ENCODE measurements at places on chromosomes 7 and 10.

GRCh38 chr10:70227548-70228320 is 5.5 kb downstream of the PPA1 start:
- no peak for DNase-seq

DNA sequence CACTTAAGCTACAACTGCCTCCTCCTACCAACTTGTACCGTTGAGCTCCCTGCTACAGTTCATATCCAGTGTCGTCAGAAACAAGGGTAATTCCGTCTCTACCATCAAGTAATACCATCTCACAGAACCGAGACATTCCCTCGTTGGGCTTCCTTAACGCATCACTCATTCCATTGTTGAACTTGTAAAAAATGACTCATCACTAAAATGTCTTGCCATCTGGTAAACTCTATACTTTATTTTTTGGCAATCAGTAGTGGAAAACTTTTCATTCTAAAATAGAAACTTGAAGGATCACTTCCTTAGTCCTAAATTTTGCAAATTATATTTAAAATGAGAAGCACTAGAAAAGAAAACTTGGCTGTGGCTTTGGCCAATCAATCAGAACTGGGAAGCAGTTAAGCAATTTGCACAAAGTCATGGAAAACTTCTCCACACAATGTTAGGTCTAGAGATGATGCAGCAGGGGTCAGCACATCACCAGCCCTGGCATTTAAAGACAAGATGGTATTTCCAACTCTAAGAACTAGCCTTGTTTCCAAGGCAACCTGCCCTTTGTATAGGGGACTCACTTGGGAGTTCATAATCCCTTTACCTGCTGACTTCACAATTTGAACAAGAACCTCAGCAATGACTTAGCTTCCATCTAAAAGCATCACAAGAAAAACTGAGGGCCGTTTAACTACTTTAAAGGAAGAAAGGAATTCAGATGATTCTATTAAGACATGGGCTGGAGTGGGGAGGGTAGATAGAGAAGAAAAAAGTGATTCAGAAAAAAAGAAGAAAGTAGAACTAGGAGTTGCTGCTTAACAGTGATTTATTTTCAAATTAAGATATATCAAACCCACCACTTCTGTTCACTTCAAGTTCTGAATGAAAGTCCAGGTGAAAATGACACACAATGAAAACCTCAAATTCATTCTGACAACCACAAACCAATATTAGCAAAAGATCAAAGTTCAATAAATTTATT is 288.1 kb downstream of the PARD3 start:
- DNase-seq = no peak

GRCh38 chr10:112912410-112912928 is 37.6 kb upstream of the TCF7L2 start:
- DNase-seq = no peak

DNA sequence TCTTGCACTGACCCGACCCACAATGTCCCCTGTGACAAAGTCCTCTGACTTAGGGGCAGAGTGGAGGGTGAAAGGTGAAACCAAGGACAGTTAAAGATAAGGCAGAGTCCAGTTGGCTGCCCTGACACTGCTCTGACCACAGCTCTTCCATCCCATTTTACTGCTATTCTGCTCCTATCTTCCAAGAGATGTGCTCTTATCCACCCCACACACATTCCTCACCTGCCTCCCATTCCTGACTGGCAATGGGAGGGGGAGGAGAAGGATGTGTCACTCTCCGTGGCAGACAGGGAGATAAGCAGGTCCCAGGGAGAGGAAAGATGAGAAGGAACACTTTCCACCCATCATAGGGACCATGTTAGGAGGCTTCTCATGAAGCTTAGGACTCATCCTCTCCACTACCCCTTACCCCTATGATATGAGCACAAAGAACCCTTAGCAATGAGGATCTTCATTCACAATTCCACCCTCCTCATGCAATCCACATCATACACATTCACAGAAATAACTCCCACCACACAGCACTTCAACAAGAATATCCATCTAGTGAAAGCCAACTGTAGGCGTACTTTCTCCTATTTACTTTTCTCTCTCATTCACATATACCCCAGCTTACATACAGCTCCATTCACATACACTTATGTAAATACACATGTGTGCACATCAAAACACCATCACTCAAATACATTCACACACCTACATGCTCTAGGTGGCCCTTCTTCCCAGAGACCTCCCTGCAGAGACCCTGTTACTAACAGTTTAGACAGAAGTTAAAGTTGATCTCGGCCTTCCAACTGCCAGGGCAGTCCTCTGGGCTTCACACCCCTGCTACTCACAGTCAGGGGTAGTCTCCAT is 6.6 kb downstream of the SYNPO2L start:
- DNase-seq = no peak
